Panc1 (cell line): ENCODE measurements at places on chromosomes 6 and 20.

DNA sequence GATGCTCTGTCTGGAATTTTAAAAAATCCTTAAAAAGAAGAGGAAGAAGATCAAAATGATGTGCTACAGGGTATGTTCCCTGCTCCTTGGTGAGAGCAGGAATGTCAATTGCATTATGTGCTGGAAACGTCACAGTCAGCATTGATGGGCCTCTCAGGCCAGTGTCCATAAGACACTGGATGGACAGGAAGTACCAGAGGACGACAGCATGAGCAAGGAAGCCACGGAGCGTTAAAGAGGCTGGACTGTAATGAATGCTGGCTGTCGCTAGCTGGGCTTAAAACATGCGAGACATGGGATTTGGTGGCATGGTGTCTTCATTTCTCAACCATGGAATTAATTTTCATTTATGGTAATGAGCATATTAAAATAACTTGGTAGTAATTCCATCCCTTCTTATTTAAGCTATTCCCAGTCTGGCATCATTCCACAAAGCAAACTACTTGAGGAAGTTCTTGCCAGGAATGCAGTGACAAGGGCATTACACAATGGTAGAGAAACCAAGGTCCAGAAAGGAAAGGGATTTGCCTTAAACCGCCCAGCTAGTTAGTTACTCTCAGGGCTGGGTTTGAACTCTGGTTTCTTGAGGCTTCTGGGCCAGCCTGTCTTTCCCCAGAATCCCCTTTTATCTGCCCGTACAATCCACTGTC is 166.6 kb upstream of the SOX4 start:
- no peak for DNase-seq

GRCh38 chr6:13303668-13304017 is 24.7 kb downstream of the TBC1D7 start:
- DNase-seq: no peak

- peak; percentile 78 for DNase-seq
These were observed 3.4 kb downstream of the SRF start for GRCh38 chr6:43174263-43175112.

- no peak for DNase-seq
These were observed 53.0 kb downstream of the ERMARD start for GRCh38 chr6:169804427-169804826.

DNA sequence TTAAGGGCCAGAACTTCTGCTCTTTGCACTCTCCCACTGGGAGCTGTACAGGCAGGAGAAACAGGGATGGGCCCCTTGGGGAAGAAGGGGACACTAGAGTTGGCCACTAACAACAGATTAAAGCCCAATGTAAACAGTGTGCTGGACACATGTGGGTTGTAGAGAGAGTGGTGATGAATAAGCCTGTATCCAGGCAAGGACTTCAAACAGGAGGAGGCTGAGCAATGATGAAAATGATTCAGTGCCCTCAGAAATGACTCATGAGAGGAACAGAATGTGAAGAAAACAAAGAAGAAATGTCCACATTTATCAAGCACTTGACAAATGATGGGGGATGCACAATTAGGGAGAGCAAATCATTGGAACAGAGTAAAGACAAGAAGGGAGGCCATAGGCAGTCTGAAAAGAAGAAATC is 242.3 kb downstream of the TBX18 start:
- DNase-seq: no peak

- no peak for DNase-seq
These were observed 44.1 kb downstream of the STK4 start for GRCh38 chr20:45010399-45010828.
